ENCODE measurements at places on chromosomes 13 and 19.

- DNase-seq, result no peak
Measured at GRCh38 chr13:23899555-23899954, 2.3 kb upstream of the C1QTNF9B start.

- no peak for DNase-seq
Measured at GRCh38 chr19:40671404-40671803, 19.0 kb downstream of the NUMBL start.

- DNase-seq, result no peak
Measured at GRCh38 chr13:32297206-32297605, 18.0 kb downstream of the ZAR1L start.

DNA sequence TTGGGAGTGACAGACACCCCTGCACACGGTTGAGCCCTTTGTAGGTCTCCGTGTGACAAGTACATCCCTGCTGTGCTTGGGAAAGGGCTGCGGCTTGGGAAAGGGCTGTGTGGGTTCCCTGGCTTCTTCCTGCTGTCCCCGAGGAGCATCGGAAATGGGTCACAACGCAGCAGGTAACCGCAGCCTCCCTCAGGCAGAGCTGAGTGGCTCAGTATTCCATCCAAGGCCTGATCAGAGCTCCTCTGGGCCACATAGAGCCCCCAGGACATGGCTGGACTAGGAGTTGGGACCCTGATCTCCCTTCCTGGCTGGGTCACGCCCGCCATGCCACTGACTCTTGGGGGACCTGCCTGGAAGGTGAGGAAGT, 16.3 kb downstream of the TECR start:
- DNase-seq, result no peak

DNA sequence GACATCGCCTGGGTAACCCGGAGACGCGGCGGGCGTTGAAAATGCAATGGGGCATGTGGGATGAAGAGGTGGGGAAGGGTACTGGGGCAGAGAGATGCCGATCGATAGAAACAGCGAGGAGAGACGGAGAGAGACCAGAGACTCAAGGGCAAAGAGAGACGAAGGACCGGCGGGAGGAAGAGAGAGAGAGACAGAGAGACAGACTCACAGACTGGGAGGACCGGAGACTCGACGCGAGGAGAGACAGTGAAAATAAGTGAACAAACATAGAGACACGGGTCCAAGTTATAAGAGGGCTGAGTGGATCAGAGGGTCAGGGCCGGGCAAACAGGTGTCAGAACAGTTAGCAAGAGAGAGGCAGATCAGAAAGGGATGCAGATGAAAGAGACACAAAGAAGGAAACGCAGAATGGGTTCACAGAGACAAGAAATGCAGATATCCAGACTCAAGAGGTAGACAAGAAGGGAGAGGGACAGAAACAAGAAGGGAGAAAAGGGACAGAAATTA, 576 bp upstream of the MZF1 start:
- no peak for DNase-seq
